ENCODE measurements at places on chromosomes 4 and X.
A peak's percentile ranks its signal among the peaks of the same experiment; 100 is the strongest.

DNA sequence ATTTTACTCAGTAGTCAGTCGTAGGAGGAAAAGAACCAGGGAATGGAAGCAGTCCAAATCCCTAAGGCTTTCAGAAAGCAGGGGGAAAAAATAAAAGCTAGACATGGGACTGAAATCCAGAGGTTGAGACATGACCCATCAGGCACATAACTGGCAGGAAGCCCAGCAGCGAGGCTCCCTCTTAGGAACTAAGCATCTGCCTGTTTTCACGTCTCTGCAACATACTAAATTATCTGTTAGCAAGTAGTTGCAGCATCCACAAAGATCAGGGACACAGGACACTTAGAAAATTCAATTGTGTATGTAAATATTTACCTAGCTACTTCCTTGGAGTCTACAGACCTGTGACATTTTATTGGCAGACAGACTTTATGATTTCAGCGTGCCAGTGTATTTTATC, 118.0 kb upstream of the EDNRA start:
- no peak for DNase-seq

DNA sequence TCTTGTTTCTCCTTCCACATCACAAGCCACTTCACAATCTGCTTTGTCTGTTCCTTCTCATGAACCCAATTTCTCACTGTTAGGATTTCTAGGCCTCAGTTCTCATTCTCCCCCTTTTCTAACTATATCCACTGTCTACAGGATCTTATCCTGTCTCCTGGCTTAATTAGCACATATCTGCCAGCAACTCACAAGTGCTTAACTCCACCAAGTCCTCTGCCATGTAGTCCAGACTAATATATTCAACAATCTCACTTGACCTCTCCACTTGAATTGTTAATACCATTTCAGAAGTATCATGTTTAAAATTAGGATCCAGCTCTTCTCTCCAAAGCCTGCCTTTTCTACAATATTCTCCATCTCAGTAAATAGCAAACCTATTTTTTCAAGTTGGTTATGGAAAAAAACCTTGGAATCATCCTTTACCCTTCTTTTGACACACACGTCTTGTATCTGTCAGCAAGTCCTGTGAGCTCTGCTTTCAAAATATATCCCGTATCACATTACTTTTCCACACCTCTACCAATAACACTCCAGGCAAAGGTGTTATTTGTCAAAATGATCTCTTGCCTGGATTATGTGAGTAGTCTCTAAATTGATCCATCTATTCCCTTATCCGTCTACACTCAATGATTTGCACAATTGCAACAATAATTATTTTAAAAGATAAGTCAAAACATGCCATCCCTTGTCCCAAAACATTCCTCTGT, 127.2 kb upstream of the SLIT2 start:
- DNase-seq: no peak

DNA sequence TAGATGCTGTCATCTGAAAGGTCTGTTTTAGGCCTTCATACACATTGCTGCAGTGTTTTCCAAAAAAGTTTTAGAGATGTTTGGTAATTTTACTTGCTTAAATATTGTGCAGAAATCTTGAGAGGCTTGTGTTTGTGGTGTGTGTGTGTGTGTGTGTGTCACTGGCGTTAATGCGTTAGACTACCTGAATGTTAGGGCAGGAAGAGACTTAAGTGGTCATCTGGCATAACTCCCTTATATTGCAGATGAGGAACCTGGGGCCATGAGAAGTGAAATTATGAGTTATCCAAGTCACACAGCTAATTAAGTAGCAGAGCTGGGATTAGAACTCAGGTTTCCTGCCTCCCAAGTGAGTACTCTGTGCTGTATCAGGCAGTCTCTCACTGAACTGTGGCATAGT, 1.4 kb downstream of the LSM6 start:
- no peak for DNase-seq

GRCh38 chr4:17077105-17077504, 178.7 kb upstream of the LDB2 start:
- no peak for DNase-seq

GRCh38 chr4:1385373-1386340, 20.6 kb downstream of the NKX1-1 start:
- no peak for DNase-seq

GRCh38 chr4:5381961-5382441, 326.4 kb downstream of the EVC2 start:
- DNase-seq: no peak

DNA sequence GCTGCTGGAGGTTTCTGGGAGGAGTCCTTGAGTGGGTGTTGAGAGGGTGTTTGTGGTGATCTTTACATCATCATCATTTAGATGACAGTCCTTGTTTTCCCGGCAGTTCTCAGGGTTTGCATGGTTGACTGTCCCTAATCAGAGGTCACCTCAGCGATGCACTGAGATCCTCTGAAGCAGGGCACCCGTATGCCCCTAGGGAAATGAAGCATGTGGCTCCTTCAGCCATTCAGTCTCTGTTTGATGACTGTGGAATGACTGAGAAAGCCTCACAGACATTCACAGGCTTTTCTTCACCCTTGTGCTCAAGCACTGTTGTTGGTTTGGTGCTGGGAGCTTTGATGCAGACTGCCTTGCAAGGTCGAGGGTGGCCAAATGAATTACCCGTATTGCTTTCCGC, 474.7 kb downstream of the SPRY1 start:
- DNase-seq: no peak

GRCh38 chr4:25782482-25782881, 80.3 kb downstream of the SEL1L3 start:
- no peak for DNase-seq

- DNase-seq: no peak
These were observed at the start of gene ATOH1 for GRCh38 chr4:93828332-93828994. ATOH1 (plus strand) TSS chr4:93828753; CDS start chr4:93828927, 174 bp downstream.

DNA sequence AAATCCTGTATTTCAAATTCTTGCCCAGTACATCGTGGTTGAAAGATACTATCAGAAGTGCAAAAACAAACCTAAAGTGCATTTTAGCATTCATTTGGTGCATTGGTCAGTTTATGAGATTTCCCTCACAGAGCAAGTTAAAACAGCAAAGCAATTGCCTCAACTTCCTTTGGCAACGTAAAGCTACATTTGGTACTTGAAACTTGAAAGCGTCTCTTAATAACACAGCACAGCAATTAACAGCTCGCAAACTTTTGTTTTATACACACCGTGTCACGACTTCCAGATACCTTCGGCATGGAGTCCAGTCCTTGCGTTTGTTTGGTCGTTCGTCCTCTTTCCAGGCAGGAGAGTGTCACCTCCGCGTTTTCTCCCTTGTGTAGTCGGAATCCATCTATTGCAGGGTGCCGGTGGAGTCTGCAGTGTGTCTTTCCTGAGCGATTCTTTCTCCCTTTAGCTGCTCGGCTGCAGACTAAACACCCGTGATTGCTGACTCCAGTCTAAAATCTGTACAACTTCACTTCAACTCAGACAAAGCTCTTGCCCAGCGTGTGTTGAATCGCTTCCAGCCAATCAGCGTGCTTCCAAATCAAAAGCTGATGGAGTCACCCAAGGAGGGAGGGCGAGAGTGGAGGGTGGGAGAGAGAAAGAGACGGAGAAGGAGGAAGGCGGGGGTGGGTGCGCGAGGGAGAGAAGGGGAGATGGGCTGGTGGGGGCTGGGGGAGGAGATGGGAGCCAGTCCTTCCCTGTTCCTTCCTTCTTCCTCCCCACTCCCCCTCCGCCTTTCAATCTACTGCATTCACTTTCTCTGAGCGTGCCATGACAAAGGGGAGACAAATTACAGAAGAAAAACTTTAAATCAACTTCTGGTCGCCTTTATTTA, at the start of gene PCDH18:
PCDH18 (minus strand) TSS at position 509 of the 883 bp plus-strand sequence; CDS start at position 103, 406 bp downstream.
- peak; percentile 62 for DNase-seq

DNA sequence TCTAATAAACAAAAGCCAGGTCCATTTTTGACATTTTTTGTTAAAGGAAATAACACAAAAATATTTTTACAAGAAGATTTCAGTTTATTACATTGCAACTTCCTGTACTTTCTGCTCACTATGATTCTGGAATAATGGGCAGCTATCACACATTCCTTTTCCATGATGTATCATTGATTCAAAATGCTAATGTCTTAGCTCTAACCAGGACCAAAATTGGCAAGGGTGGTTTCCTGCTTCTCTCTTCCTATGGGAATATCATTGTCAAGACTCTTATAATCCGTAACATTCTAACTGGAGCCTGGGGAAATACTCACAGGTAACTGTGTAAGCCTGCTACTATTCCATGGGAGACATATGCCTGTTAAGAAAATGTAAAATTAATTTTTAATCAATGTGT, 218.6 kb downstream of the DCAF12L2 start:
- DNase-seq: no peak

DNA sequence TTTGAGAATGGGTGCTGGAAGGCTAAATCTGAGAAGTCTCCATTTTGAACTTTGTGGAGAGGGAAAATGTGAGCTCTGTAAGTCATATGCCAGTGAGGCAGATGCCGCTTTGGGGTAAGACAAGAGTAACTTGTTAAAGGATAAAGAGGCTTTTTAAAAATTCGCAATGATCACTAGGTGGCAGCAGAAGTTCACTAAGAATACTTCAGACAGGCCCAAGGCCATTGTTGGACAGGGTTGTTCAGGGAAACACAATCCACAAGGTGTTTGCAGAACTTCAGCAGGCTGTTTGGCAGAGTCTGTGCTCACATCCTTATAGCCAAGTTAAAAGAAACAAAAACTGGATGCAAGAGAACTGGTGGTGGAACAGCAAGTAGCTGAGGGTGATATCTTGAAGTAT, 13.7 kb upstream of the PIGA start:
- no peak for DNase-seq

- no peak for DNase-seq
These were observed 368.6 kb upstream of the CXorf51A start for GRCh38 chrX:147183161-147183560.

DNA sequence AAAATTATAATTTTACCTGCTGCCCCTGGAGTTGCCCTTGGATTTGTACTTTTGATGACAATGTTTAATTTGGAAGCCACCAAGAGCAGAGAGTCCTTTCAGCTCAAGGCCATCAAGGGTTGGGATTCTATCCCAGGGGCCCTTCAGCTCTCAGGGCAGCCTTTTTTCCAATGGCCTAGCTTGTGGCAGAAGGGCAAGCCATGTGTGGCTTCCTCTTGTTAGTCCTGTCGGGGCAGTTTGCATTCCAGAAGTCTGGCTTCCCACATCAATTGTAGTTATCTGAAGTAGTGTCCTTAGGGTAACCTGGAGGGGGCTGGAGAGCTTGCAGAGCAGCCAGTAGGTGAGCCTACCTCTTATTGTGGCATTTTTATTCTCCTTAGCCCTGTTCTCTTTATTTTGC, 569.4 kb downstream of the TRAM1L1 start:
- DNase-seq: no peak

DNA sequence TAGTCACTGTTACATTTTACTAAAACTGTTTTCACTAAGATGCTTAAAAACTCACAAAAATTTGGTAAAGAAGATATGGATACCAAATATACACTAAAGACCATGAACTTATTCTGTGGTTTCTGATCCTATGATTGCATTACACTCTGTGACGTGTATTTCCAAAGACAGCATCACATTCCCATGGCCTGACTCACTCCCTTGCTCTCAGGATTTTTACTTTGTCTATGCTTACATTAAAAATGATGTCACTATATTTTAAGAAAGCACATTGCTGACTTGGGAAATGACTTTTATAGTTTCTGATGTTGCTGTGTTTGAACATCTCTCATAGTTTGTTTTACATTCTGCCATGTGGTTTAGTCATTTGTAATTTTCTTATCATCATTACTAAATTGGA, 327.9 kb upstream of the MAGEB18 start:
- no peak for DNase-seq

DNA sequence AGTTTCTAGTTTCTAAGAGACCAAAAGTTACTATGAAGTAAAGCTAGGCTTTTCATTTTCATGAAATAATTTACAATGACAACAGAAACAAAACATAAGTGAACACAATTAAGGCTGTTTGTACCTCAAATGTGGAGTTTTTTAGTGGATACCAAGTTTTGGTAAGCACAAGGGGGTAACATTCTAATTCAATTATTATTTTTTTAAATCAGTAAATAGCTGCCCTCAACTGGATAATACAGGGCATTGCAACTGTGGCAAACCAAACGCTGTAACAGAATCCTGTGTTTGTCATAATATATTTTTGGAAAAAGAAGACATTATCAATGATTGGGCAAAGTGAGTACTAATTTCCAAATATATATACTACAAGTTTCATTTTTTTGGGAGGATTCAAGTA, 150.3 kb downstream of the FBXW7 start:
- no peak for DNase-seq

DNA sequence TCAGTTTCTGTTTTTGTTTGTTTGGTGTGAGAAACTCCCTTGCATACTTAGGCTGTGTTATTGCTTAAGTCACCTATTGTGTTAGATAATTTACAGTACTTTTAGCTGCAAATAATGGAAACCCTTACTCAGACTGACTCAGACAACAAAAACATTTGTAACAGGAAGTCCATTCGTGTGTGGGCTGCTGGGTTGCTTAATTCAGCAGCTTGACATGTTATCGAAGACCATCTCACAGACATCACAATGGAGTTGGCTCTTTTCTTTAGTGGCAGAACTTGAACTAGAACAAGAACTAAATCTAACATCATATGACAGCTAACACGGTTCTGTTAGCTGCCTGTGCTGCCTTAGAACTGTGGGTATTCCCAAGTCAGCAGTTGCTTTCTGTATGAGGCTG, 9.9 kb upstream of the GABRE start:
- DNase-seq: no peak

GRCh38 chr4:109395694-109396093, 37.9 kb upstream of the SEC24B start:
- DNase-seq: no peak

GRCh38 chrX:72143609-72143907, 11.8 kb upstream of the RTL5 start:
- DNase-seq: no peak

DNA sequence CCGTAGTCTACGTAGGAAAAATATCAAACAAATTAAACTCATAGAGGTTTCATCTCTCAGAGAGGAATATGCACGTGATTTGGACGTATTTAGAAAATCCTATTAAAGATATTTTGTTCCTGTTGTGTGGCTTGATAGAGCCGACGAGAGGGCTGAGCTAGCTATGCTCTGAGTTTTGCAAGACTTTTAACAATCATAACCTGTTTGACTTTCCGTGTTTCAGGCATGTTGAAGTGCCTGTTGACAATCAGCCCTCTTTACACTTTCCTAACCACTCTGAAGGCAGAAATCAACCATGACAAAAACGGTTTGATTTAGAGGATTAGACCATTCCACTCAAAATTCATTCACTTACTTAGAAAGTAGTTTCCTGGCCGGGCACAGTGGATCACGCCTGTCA, 297.3 kb downstream of the ASMT start:
- DNase-seq: no peak
